Fibroblast of skin of left quadriceps (primary cell): ENCODE measurements at places on chromosomes 5 and 9.

DNA sequence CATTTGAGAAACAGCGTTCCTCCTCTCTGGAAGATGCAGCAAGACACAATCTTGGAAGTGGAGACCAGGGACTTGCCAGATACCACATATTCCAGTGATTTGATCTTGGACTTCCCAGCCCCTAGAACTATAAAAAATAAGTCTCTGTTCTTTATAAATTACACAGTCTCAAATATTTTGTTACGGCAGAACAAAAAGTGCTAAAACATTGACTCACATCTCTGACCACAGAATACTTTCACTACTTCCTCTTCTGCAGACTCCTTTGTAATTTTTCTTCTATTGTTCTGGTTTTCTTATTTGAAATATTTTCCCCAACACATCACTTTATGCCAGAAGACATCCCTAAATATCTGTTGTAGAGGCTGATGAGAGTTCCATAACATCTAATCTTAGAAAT, 706.1 kb upstream of the CDH18 start:
- no peak for DNase-seq

DNA sequence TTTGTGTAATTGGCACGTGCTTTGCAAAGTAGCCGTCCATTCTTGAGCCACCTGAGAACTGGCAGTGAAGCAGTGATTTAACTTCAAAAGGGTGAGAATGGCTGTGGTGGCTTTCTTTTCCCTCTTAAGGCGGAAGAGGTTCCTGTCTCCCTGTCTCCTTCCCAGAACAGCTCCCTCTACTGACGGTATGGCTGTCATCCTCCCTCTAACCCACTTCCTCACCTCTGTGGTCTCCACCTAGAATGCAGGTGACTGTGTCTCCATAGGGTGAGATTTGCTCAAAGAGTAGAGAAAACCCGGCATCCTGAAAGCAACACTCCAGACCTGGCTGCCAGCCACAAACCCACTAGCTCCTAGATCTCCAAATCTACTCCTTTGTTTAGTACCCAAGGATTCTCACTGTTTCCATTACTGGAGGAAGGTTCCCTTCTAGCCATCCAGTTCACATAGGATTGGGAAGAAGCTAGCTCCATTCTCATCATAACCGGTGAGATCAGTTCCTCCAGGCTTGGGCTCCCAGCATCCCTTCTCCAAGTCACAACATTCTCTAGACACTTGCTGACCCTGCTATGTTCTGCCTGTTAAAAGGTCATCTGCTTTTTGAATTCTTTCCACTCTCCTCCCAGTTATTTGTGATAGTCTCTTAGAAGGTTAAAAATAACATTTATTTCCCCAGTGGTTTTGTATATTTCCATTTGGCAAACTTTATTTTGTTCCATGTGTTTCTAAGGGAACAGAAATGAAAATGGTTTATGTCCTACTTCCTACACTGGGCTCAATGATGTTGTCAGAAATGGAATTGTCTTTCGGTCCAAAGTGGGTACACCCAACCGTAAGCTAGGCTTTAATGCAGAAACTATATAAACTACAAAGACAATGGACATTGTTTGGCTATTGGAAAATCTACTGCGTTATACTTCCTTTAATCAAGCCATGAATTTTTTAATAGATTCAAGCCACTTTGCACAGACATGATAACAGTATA, 269.4 kb downstream of the CWC27 start:
- no peak for DNase-seq

DNA sequence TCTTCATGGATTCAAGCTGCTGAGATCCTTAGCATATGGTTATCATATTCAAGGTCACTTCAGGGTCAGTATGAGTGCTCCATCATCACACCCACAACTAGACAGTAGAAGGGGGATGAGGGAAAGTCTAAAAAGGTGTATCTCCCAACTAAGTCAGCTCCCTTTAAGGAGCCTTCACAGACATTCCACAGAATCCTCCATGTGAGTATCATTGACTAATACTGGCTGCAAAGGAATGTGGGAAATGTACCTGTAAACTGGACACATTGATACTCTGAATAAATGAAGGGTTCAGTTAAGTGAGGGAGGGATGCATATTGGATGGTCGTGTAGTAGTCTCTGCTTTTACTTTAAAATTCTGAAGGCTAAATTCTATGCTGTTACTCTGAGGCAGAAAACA, 330.7 kb downstream of the LRRC70 start:
- DNase-seq = no peak

DNA sequence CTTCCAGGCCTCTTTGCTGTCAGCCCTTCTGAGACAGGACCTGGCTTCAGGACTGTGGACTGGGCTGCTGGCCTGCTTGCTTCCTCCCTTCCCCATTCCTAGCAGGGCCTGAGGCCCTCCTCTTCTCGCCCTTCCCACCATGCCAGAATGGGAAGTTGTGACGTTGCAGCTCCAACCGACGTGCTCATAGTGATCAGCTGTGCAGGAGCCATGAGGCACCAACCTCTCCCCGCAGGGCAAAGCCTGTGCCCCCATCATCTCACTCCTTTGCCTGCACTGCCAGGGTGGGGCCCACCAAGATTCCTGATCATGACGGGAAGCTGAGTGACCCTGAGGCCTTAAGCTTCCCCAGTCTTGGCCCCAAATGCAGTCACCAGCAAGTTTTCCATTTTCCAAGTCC, 45.1 kb upstream of the GARNL3 start:
- DNase-seq = no peak

DNA sequence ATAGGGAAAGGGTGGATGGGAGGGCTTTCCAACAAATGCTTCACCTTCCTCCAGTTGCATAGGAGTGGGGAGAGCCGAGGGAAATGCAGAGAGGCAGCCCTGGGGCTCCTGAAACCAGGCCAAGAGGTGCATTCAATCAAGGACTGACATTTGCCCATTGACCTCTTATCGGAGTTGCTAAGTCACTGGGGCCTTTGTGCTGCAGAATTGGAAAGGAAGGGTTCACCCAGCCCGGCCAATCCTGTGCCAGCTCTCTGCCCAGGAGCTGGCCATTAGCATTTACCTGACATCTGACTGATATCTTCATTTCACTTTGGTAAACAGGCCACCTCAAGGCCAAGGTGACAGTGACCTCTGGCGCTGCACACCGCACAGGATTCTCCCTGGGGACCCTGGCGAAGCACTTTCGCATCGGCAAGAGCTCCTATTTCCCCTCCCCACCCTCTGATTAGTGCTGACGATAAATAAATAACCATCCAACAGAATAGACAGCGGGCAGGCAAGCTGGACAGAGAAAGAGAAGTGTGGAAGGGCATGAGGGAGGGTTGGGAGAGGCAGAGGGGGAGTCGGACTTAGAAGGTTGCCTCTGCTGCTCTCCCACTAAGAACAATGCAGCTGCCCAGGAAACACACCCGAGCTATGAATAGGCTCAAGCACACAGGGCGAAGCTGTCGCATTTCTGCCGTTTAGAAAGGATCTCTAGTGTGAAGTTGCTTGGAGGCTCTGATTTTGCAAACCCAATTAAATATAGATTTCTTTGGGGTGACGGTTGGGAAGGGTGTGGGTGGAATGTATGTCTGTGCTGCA, 57.0 kb upstream of the BOD1 start:
- DNase-seq = no peak

DNA sequence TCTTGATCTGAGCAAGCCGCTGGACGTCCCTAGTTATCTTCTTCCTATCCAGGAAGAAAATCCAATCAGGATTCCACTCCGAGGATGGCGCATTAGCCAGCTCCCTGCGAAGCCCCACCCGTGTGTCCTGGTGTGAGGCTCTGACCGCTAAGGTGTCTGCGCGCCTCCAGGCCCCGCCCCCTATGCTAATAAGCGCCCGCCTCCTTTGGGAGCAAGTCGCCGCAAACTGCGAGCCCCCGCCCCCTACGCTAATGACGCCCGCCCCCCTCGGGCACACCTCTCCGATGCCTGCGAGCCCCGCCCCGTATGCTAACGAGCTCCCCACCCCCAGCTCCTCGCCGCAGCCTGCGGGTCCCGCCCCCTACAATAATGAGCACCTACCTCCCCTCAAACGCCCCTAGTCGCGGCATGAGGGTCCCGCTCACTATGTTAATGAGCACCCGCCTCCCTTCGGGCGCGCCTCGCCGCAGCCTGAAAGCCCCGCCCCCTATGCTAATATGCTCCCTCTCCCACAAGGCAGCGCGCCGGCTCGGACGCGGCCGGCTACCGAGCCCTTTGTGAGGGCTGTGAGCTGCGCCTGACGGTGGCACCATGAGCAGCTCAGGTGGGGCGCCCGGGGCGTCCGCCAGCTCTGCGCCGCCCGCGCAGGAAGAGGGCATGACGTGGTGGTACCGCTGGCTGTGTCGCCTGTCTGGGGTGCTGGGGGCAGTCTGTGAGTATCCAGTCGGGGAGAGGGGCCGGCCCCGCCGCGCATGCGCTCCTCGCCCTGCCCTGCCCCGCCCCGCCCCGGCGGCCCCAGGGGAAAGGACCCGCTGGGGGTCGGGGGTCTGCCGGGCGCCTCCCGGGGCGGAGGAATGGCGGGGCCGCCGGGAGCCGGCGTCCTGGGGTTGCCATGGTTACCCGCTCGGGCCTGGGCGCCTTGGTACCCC, at the start of gene CACFD1:
TSS of gene CACFD1 (plus strand) at position 503 of the 929 bp plus-strand sequence. CDS start at position 592, 89 bp downstream.
- DNase-seq = peak; percentile 82
